ENCODE measurements at places on chromosomes 7 and 10. TPM values are rescaled to one million over a fixed set of nuclear protein-coding genes. Genes with fewer than 3 reads are reported as not detected.

Gene FAM131B
- 13.0 TPM for total RNA-seq

Gene CPN1
- total RNA-seq: not detected

Gene BMPER
- total RNA-seq: 10.6 TPM

Gene DYDC2
- total RNA-seq: 2.3 TPM

Gene CYP26C1
- total RNA-seq: 0.38 TPM

Gene NODAL
- total RNA-seq: 1.3 TPM

Gene GPER1
- 4.1 TPM for total RNA-seq

All from camera-type eye (tissue), 1 donor.